8988T (cell line): ENCODE measurements at places on chromosomes 7 and 10.

GRCh38 chr7:37532636-37533035 lies 84.0 kb upstream of the ELMO1 start:
- no peak for DNase-seq

- no peak for DNase-seq
Measured at GRCh38 chr7:120054376-120055100, 218.4 kb upstream of the KCND2 start.

DNA sequence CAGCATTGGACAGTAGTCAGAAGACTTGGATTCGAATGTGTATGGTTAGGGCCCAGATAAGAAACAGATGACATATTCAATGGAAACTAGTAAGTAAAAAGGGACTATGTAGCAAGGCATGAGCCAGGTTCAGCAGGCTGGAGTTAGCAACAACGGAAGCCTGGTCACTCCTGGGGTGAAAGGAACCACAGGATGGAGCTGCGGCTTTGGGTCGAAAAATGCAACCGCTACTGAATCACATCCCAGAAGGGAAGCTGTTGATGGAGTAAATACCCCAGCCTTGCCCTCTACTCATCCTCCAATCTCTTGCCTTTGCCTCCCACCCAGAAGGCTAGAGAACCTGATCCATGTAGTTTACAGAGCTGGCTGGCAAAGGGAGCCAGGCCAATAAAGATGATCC lies 37.5 kb upstream of the EGR2 start:
- DNase-seq, result no peak

DNA sequence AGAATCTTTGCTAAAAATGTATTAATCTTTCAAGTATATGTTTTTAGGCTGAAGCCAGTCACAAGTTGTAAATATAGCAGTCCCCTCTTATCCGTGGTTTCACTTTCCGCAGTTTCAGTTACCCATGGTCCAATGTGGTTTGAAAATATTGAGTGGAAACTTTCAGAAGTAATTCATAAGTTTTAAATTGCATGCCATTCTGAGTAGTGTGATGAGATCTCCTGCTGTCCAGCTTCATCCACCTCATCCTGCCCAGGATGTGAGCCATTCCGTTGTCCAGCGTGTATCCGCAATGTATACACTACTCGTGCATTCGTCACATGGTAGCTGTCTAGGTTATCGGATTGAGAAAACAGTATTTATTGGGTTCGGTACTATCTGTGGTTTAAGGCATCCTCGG lies 12.2 kb downstream of the PDCD4 start:
- DNase-seq, result no peak

GRCh38 chr10:11143242-11143641 lies 125.6 kb downstream of the CELF2 start:
- DNase-seq, result no peak

GRCh38 chr10:92664322-92664721 lies 25.4 kb upstream of the HHEX start:
- DNase-seq, result no peak

- DNase-seq, result no peak
Measured at GRCh38 chr10:26987851-26988250, 112.4 kb downstream of the ANKRD26 start.

GRCh38 chr7:88302486-88302885 lies 4.2 kb downstream of the STEAP4 start:
- DNase-seq, result no peak

DNA sequence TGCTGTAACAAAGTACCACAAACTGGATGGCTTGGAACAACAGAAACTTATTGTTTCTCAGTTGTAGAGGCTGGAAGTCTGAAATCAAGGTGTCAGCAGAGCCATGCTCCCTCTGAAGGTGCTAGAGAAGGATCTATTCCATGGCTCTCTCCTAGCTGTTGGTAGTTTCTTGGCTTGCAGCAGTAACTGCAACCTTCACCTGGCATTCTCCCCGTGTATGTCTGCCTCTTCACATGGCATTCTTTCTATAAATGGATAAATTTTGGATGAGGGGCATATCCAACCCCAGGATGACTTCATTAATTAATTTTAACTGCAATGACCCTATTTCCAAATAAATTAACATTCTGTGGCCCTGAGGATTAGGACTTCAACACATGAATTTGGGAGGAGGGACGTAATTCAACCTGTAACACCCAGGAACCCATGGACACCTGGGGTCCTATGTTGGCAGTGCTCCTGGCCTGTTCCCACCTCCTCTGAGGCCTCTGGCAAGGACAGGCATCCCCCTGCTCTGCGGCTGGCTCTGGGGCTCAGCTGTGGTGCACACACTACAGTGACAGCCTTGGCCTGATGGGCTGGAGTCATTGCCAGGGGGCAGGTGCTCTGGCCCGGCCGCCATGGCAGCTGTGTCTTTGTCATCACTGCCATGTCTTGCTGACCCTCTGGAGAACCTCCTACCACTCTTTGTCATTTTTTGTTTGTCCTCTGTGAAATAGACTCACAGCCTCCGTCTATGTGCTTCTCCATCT lies 30.8 kb downstream of the LSMEM1 start:
- no peak for DNase-seq

GRCh38 chr7:122402235-122402634 lies 97.7 kb upstream of the FEZF1 start:
- no peak for DNase-seq

DNA sequence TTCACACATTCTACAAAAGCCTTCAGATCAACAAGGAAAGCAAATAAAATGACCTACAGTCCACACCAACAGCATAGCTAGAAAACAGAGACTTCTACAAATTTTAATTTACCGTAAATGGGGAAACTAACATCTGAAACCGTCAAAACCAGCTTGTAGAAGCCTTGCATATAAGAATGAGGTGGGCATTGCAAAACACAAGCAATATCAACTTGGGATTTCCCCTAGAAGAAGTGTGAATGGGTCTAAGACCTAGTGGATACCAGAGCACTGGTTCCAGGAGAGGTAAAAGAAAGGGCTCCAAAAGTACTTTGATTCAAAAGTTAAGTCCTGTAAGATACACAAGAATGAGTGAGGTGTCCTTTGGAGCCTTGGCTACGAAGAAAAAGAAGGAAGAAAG lies 18.7 kb downstream of the RTKN2 start:
- no peak for DNase-seq

DNA sequence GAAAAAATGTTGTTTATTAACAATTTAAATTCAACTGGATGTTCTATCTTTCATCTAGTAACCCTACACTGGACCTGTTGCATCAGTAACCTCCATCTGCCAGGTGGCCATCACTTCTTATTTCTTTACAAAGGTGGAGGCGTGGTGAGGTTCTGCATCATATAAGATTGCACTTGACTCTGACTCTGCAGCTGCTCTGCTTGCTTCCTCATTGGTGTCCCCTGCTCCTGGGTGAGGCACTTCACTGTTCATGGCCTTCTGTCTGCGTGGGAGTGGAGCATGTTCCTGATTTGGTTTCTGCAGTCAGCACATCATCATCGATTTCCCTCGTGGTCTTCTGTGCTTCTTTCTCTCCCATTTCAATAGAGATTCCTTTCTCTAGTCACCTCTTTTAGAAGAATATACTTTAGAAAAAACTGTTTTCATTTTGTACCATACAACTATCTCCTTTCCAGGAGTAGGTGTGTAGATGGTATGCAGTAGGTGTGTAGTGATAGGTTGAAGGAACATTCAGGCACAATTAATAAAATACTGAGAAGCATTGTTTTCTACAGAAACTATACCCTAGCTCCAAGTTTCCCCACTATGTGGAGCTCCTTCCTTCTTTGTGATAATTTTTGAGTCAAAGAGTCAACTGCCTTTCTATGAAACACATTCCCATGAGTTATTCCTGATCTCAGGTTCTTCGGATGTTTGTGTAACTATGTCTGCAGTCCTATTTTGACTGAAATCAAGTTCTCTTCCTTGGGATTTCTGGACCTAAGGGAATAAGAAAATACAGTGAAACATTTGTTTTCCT lies 231.7 kb upstream of the CNTNAP2 start:
- no peak for DNase-seq

- DNase-seq, result no peak
Measured at GRCh38 chr10:122130474-122131110, 140.5 kb upstream of the BTBD16 start.

DNA sequence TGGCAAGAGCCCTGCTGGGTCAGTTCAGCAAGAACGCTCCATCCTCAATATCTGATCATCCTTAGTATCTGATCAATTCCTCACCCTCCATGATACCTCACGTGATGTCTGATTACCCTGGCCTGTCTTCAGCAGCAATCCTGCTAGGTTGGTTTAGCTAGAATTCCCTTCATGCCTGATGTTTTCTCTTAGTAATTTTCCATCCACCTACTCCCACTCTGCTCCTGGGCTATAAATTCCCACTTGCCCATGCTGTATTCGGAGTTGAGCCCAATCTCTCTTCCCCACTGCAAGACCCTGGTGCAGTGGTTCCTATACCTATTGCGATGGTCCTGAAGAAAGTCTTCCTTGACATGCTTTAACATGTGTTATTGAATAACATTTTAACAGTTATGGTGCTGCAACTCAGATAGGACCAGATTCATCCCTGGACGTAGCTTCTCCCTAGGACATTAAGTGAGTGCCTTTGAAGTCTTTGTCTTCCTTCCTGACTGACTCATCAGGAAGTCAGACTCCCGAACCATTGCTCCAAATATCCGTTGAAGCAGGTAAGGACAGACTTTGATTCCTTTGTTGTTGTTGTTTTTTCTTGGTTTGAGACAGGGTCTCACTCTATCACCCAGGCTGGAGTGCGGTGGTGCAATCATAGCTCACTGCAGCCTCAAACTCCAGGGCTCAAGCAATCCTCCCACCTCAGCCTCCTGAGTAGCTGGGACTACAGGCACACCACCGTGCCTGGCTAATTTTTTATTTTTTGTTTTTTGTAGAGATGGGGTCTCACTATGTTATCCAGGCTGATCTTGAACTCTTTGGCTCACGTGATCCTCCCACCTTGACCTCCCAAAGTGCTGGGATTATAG lies 29.4 kb upstream of the CLDN3 start:
- no peak for DNase-seq

DNA sequence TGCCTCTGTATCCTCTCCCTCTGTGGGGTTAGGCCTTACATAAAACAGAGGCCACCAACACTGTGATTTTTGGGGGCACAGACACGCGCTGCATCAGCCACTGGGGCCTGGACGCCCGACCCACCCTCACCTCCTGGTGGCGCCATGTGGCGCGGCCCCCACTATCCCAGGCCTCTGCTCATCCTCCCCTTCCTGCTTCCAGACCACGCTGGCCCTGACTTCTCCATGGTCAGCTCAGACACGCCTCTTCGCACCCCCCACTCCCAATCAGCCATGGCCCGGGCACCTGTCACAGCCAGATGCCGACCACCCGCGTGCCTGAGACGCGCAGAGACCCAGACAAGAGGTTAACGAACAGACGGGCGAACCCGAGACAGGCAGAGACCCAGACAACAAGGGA lies 263.9 kb downstream of the ELFN1 start:
- no peak for DNase-seq

- no peak for DNase-seq
Measured at GRCh38 chr7:84069999-84070500, 124.5 kb downstream of the SEMA3A start.

DNA sequence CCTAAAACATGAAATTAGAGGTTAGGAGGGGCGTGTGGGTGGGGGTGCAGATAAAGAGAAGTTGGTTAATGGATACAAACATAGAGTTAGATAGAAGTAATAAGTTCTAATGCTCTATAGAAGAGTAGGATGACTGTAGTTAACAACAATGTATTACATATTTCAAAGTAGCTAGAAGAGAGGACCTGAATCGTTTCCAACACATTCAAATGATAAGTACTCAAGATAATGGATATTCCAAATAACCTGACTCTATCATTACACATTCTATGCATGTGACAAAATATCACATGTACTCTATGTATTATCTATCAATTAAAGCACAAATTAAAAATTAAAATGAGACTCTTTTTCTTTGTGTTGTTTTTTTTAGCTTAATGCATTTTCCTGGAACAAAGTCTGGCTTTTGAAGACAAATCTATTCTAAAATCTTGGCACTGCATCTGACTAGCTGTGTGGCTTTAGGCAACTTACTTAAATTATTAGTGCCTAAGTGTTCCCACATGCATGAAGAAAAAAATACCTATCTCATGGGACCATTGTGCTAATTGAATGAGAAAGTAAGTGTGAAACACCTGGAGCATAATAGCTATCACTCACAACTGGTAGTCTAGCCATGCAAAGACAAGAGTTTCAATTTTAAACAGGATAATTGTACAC lies 75.7 kb downstream of the SEMA3C start:
- no peak for DNase-seq

DNA sequence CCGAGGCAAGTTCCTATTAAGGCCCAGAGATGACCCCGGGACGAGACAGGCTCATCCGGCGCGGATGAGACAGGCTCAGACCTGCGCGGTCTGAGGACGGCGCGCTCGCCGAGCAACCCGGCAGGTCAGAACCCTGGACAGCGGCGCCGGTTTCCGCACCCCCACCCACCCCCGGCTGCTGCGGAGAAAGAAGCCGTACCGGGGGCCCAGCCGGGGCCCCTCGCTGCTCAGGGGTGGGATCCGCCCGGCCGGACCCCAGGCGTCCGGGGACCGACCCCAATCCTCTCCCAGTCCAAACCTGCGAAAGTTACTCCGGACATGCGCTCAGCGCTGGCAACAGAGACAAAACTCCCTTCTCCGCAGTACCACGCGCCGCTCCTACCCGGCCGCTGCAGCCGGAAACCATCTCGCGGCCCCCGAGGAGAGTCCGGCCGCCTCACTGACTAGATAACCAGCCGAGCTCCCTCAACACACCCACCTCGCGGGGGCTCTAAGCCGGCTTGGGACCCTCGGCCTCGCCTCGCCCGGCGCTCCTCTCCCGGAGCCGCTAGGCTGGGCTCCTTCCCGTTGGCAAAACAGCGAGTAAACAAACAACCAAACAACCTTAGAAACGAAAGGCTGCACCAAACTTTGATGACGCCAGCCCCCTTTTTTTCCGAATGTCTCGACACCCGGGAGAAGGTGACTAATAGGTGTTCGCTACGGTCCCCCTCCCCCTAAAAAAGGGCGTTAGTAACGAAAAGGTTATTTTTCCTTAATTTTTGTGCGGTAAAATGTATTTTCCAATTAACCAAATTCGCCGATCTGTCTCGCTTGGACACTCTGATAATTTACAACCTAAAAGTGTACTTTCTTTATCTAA lies 2.3 kb upstream of the DRGX start:
- no peak for DNase-seq

DNA sequence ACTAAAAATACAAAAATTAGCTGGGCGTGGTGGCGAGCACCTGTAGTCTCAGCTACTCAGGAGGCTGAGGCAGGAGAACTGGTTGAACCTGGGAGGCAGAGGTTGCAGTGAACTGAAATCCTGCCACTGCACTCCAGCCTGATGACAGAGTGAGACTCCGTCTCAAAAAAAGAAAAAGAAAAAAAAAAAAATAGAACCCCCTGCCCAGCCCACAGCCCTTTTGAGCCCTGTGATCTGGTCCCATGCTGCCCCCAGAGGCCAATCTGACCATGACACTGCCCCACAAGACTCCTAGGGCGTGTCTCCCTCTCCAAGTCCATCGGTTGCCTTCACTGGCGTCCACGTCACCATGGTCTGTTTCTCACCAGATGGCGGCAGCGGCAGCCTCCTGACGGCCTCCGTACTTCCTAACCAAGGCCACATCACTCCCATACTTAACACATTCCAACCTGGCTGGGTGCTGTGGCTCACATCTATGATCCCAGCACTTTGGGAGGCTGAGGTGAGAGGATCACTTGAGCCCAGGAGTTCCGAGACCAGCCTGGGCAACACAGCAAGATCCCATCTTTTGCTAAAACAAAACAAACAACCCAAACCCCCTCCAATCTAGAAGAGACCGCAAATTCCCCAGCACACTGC lies 18.0 kb downstream of the STX1A start:
- DNase-seq, result no peak
